ENCODE measurements at places on chromosomes 3 and 15.
A peak's percentile ranks its signal among the peaks of the same experiment; 100 is the strongest.

DNA sequence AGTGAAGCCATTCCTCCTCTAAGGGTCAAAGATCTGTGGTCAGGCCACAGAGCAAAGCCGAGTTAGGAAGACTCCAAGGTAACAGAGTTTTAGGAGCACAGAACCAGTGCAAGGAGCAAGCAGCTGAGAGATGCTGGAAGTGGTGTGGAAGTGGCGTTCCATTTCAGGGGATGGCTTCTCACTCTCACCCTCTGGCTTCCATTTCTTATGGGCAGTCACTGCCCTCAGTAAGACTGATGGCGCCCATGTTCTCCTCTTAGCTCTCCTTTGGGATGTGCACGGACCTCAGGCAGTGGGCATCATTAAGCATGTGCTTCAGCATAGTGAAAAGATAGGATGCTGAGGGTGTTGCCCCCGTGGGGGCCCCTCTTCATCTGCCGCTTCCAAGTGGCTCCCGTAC is 90.3 kb downstream of the ASB7 start:
- DNase-seq, result no peak

DNA sequence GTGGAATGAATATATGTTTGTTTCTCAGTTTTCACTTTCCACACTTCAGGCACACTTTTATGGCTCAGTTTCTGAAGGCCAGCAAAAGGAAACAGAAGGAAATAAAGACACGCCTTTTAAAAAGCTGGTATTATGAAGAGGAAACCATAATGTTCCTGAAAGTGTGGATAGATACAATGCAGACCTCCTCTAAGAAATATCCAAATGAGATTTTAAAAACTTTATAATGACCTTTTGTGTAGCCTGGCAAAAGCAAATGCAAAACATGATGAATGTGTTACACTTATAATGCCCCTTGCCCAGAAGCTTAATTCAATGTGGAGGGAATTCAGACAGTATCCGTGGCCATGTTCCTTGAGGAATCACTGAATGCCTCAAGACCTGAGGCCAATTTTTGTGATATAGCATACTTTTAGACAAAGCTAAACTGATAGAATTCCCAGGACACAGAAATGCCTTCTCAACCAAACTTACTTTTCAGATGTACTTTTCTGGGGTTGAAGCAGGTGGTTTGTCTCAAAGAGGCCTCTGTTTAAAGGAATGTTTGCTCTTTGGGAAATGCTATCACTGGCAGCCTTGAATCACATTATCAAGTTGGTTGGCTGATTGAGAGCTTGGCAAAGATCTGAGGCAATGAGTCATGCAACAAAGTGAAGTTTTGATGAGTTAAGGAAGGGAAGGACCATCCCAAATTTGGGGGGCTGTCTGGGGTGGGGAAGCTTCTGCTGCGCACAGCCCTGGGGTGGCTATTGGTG is 77.1 kb upstream of the CACNA2D3 start:
- DNase-seq, result no peak

- DNase-seq, result no peak
Measured at GRCh38 chr3:52842424-52842823, 7.6 kb upstream of the MUSTN1 start.

DNA sequence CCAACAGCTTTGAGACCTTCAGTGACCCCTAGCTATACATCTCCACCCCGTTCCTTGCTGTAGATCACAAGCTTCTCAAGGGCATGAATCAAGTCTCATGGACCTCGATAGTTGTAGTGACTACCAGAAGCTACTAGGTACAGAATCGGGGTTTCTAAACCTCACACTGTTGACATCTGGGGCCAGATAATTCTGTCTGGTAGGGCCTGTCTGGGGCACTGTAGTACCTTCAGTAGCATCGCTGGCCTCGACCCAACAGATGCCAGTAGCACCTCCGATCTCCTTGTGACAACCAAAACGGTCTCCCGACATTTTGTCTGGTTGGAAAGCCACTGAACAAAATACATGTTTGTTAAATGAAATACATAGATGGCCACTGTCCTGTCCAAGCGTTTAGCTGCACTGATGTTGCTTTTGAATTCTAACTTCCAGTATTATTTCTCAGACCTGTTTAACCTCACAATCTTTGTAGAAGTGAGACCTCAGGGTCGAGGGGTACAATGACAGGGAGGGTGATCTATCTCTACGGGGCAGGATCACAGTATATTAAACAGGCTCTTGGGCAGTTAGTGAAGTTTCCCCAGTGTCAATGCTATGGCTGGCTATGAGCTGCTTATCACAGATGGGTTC is 262.5 kb upstream of the IGF1R start:
- DNase-seq, result no peak

DNA sequence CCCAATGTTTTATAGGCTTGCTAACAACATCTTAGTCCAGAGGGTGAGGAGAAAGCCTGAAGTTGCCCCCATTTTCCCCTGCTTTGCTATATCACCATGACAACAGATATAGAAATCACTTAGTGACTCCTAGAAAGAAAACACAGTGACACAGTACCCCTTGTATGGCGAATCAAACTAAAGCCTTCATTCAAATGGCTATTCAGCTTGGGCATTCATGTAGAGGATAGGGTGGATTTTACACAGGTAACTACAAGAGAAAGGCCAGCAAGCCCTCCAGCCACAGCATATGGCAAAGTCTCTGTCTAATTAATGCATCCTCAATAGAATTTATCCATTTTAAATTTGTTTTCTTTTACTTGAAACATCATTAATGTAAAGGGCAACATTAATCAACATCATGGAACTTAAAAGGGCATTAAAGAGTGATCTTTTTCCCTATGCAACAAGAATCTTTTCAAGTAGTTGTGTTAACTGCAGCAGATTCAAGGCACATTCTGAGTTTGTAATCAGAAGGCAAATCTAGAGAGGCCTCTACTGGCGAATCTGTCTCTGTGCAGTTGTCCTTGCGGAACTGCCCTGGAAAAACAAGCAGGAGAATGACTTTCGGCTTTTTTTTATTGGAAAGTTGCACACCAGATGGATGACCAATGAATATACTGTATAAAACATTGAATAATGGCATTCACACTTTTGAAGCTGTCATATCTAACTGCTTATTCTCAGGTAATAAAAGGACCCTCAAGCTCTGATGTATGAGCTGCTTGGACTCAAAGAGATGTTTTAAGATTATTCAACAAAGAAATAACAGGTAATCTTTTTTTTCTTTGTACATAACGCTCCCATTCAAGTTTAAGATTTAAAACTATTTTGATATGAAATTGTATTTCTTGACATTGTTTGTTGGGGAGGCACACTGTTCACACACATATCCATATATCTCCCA is 621.7 kb upstream of the AGTR1 start:
- DNase-seq, result peak; percentile 14

DNA sequence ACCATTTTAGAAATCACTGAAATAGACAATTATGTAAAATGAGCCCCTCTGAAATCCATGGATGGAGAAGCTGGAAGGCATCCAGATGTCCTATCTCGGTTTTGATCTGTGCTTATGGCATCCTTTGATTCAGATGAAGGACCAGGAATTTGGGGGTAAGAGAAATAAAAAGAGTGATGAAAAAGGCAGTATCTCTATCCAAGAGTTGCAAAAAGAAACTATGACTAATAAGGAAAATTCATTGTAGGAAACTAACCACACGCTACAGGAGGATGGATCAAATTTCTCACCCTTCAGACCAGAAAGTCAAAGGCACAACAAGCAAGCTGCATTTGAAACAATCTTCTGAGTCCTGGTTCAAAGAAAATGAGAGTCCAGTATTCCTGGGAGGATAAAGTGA is 34.8 kb downstream of the SRGAP3 start:
- no peak for DNase-seq

- DNase-seq, result peak; percentile 96
Measured at GRCh38 chr15:92617549-92618520, 37.7 kb downstream of the FAM174B start.

DNA sequence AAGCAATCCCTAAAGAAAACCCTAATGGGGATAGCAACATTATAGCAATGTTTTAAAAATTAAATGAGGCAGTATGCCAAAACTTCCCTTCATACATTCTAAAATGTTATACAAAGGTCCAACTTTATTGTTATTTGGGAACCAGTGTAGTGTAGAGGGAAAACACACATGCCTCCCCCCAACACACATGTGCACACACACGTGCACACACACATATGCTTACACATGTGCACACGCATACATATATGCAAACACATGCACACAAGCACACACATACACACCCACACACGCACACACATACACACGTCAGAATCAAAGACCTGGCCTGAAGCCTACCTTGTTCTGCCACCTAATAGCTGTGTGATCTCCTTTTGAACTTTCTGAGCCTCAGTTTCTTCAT is 83.3 kb downstream of the SCN11A start:
- DNase-seq, result no peak

DNA sequence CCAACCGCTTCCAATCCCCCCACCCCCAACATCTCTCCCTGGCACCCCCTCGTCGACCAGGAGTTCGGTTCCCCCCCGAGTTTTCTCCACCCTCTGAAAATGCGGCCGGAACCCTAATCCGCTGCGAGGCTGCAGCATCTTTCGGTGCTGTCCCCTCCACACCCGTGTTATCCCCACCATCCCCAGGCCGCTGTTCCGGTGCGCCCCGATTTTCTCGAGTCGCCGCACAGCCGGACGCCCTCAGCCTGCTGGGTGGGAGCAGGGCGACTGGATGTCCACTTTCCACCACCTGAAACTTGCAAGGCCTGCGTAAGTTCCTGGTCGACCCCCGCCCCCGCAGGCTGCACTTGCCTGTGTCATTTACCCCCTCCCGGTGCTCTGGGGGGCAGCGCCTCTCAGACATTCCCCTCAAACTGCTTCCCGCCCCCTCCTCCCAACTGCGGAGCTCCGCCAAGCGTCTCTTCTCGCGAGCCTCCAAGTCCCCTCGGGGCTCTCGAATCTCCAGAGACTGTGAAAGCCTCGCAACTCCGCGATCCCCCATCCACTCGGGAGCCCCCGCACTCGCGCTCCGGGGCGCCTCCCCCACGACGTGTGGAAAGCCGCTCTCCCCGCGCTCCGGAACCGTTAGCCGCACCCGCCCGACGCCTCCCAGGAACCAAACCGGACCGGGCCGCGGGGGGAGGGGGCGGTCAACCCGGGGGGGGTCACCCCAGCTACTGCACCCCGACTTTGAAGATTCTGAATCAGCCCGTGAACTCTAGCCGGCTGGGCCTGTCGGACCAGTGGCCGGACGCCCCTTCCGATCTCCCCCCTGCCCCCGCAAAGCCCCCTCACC is 566 bp downstream of the ETV5 start:
- peak; percentile 60 for DNase-seq

DNA sequence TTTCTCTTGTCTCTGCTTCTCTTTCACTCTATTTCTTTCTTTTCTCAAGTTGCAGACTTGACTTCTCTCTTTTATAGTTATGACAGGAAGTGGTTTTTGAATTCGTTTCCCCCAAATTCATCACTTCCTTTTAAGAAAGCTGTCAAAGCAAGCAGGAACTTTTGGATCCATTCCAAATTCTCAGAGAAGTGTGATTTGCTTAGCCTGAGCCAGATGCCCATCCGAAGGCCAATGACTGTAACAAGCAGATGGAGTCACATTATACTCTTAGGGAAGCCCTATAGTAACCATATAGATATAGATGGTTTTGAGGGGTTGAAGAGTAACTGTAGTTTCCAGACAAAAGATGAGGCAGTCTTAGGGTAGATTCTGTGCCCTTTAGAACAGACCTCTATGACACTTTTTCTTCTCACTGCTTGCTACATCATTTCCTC is 592.0 kb upstream of the KCNMB2 start:
- DNase-seq, result no peak

DNA sequence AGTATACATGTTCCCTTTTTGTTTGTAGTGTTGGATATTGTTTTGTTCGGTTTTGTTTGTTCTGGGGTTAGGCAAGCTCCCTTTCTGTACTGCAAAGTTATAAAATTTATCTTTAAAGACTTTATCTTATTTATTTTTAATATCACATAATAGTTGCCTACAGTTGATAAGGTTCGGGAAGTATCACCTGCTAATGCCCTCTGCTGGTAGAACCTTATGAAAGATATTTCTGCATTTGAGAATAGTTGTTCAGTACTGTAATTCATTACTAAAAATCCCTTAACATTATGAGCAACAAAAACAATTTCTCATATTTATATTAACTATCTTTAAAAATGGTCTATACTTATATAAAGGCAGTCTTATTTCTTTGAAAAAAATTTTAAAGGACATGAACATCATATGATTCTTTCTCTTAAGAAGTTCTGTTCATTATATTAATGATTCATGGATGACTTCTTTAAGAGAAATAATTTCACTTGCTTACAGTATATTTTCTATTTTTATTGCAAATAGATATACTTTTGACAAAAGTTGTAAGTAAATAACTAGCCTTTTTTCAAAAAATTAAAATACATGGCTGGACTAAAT is 1126.8 kb downstream of the SI start:
- DNase-seq, result no peak

- no peak for DNase-seq
Measured at GRCh38 chr15:65183865-65184159, 1.3 kb downstream of the CLPX start.

DNA sequence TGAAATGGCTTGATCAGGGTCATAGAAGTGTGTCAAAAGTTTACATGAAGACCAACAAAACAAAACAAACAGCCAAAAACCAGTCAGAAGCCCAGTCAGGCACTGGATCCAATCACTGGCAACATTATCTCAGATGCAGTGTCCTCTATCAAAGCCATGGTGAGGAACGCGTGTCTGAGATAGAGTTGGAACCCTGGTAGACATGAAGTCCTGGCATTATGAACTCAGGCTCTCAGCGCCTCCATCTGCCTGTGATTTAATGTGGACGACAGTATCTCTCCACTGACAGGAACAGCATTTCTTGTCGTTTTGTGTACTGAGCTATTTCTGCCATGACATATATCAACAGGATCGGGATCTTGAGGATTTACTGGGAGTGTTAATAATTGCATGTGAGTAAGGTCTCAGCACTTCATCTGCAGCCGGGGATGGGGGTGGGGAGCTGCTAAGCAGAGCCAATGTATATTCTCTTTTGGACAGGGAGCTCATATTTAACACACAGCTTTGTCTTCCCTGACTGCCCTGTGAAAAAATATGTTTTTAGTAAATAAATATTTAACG is 1120.0 kb downstream of the IGSF11 start:
- DNase-seq, result no peak

- no peak for DNase-seq
Measured at GRCh38 chr3:23219117-23219516, 16.0 kb downstream of the UBE2E2 start.

GRCh38 chr3:71559578-71560162 is 23.9 kb downstream of the FOXP1 start:
- DNase-seq, result no peak

DNA sequence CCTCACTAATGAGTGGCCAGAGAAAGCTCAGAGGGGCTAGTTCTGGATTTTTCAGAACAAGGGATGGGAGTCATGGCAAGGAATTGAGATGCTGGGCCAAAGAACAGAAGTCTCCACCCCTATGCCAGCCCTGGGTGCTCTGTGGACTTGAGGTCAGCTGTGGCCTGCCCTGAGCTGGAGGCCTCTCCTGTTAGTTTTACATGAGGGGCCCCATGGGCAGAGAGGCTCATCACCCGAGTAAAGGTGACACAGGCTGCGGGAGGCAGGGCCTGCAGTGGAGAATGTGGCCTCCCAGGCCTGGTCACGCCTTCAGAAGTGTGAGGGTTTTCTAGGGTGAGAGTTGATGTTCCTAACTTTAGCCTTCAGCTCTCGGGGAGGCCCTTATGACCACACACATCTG is 44.9 kb downstream of the ABHD5 start:
- DNase-seq, result no peak

- DNase-seq, result no peak
Measured at GRCh38 chr15:56168394-56168793, 75.3 kb downstream of the RFX7 start.

- DNase-seq, result no peak
Measured at GRCh38 chr15:47991357-47991756, 129.4 kb upstream of the SLC24A5 start.

- no peak for DNase-seq
Measured at GRCh38 chr3:24640330-24640877, 145.8 kb upstream of the THRB start.

GRCh38 chr15:57309856-57310760 is 66.2 kb upstream of the CGNL1 start:
- no peak for DNase-seq
